DMS79 treated with DMSO at 0.1 percent for 48 hours (cell line): ENCODE measurements at places on chromosomes 1 and 21.

DNA sequence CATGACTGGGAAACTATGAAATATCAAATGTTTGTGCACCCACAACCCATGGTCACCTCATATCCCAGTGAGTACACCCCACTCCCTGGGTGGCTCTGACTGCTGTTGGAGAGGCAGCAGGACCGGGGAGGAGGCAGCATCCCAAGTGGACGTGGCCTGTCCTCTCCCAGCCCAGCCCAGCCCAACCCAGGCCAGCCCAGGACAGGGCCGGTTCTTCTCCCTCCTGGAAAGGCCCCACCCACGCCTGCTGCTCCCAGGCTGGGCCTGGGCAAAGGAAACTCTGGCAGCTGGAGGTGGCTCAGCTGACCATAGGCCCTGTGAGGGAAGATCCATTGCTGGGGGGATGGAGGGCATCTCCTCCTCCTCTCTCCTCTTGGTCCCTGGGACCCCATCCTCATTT is 19.1 kb downstream of the MATN1 start:
- no peak for DNase-seq

DNA sequence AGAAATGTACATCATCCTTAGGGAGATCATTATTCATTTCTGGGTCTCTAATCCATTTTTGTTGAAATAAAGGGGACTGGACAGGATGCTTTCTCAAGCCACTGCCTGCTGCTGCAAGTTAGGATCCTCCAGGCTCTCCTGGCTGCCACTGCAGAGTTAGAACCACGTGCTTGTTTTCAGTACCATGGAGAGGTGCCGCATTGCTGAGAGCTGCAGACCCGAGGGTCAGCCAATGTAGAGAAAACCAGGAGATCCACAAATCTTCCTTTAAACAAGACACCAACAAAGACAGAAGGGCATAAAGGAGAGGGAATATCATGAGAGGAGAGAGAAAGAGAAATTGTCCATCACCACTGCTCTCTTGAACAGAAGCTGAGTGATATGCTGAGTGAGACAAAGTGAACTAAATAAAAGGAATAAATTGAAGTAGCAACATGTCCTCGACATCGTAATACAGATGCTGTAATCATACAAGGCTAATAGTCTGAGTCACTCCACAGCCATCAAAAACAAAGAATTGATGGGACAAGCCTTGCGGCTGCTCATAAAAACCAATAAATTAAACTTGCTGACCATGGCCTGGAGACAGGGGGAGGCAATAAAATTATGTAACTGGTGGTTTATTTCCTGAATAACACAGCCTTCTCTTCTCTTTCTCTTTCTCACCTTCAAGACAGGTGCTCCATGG is 255.7 kb downstream of the OMA1 start:
- DNase-seq, result no peak

- no peak for DNase-seq
Measured at GRCh38 chr1:66704177-66704875, 47.9 kb upstream of the DYNLT5 start.

GRCh38 chr1:54805981-54806381 is 4.9 kb upstream of the TTC22 start:
- DNase-seq, result no peak

- no peak for DNase-seq
Measured at GRCh38 chr21:40372506-40372905, 474.5 kb downstream of the DSCAM start.

GRCh38 chr1:179779645-179780272 is 36.7 kb downstream of the FAM163A start:
- DNase-seq, result peak; percentile 94
